ENCODE measurements at places on chromosomes 4 and X.

GRCh38 chrX:69036674-69037573 lies 128.3 kb downstream of the PJA1 start:
- ATAC-seq = peak; percentile 41

- ATAC-seq = no peak
Measured at GRCh38 chrX:12370497-12370986, 232.3 kb downstream of the FRMPD4 start.

DNA sequence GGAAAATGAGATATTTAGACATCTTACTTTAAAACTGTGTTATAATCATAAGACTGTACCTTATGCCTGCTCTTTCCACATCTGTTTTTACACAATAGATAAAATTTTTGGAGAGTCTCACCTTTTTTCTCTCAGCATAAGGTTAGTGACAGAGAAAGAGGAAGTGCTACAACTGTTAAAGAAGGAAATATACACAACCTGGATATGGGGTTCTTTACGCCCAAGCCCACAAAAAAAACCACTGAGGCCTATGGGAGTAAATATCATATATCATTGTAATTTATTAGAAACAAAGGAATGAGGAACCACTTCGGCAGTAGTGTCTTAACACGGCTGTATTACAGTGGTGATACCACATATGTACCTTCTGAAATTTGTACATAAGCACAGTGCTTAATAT lies 265.9 kb upstream of the GK2 start:
- ATAC-seq = no peak

GRCh38 chr4:108772402-108772801 lies 9.5 kb upstream of the ETNPPL start:
- ATAC-seq = no peak

DNA sequence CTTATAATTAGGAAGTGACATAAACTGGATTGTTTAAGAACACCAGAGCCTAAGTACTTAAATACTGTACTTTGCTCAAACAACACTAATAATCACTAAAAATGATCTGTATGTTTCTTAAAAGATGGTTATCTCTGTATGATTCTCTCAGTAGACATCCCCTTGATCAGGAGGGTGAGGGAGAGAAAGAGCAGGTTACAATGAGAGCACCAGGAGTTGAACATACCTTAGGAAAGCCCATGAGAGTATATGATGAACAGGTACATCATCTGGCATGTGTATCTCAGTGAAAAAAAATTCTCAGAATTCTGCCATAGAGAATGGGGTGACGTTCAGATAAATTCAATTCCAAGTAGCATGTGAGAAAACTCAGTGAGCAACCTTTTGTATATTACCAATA lies 59.9 kb upstream of the IL2 start:
- no peak for ATAC-seq

DNA sequence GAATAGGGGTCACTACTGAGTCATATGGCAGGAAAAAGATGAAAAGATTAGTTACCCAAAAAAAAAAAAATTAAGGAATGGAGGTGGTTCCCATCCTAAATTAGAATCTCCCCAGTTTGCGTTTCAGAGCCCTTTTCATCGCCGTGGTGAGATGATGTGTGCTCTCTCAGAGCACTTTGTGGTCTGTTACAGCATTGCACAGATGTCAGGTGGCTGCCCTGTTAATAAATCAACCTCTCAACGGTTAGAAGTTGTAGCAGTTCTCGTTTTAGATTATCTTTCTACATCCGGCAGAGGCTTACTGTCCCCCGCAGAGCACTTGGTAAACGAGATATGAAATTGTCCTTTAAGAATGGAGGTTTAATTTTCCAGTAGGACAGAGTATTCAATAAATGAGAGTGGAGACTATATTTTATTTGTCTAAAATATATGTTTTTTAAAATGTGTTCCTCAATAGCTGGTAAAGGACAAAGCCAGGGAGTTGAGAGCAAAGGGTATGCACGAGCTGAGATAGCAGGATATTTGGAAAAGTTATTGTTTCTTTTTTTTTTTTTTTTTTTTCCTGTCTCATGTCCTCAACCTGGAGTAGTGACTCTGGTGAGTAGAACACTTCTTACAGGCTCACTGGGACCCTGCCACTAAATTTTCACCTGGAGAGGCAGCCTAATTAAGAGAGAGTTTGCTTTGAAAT lies 26.9 kb downstream of the AFF1 start:
- ATAC-seq = peak; percentile 75

DNA sequence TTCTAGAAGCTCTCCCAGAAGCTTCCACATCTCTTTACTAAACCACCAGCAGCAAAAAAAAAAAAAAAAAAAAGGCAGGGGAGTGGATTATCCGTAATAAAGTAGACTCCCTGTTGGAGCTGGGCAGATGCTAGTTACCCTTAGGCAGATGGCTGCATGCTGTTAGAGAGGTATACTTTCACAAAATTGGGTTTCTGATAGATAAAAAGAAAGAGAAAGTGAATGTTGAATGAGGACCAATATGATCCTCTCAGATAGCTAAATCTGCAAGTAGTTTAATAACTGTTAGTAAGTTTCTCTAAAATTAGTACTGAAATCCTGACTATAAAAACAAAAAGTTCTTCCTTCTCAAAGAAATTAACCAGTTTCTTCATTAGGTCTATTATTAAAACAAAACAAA lies 195.4 kb downstream of the ANAPC10 start:
- no peak for ATAC-seq

DNA sequence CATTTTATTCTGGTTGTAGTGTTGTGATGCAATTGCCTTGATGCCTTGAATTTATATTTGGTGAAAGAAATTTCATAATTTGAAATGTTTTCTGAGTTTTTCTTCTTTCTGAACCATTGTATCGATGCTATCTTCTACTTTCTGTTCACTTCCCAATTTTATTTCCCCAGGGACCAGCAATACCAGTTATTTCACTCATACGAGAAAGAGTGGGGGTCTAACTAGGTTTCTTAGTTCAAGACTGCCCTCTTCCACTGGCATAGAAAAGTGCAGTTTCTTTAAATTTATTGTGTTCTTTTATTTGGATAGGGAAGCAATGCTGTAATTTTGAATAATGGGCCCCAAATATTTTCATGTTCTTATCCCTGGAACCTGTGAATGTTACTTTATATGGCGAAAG lies 544.0 kb upstream of the ADGRL3 start:
- ATAC-seq = no peak

GRCh38 chr4:73452953-73453700 lies 17.1 kb downstream of the AFP start:
- peak; percentile 45 for ATAC-seq

- no peak for ATAC-seq
Measured at GRCh38 chr4:186727977-186728519, 4.4 kb upstream of the FAT1 start.

GRCh38 chrX:101482296-101482695 lies 3.0 kb upstream of the ARMCX4 start:
- ATAC-seq = no peak

DNA sequence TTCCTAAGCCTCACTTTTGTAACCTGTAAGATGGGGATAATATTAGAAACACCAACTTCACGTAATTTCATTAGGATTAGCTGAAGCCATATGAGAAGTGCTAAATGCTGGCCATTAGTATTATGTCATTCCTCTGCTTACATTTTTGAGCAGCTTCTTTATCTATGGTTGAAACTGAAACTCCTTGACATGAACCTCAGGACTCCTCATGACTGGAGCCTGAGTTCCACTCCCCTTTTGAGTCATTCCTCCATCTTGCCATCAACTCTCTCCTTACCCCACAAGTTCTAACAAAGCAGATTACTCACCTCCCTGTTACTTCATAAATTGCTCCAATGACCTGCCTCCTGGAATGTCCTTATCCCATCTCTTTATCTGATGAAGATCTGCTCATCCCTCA lies 123.2 kb upstream of the KCNIP4 start:
- ATAC-seq = no peak

DNA sequence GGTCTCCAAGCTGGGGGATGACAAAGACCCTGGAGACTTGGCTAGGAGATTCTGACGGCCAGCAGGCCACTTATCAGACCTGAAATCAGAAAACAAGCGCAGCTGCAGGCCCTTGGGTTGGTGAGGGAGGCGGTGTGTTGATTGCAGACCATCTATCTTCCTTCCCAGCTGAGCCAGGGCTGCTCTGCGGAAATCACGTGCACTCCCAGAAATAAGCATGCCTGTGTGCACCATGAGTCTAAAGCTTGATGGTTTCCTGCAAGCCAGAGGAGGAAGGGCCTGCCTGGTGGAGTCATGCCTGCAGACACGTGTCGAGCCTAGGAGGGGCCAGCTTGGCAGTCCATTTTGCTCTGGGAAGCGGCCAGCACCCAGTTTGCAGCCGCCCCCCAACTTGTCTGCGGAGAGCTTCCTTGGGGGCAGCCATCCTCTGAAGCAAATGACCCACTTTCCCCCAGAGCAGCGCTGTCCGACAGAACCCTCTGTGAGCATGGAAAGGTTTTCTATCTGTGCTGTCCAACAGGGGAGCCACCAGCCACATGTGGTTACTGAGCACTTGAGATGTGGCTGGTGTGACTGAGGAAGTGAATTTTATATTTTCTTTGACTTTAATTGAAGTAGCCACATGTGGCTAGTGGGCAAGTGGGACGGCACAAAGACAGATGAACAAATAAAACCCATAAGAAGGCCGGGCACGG lies 175.7 kb upstream of the BCOR start:
- no peak for ATAC-seq

GRCh38 chr4:41061482-41062185 lies 152.7 kb downstream of the APBB2 start:
- no peak for ATAC-seq

Measured in motor neuron (in vitro differentiated cells).